ENCODE measurements at places on chromosomes 11 and 22.

- DNase-seq = no peak
Observed at GRCh38 chr22:46447906-46448305, 89.5 kb downstream of the CELSR1 start.

DNA sequence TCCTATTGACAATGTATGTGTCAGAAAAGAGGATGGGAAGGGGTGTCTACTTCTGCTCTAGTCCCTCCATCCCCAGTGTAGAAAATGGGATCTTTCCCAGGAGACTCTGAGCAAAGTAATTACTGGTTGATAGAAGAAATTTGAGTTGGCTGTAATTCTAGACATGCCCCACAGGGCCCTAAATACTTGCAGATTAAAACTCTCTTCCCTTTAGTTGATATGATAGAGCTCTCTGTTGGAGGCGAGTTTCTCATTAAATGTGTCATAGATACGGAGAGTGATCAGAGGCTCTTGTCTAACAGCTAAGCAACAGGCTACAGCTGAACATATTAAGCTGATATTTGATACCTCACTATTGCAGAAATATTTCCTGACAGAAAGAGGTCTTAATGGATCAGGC, 32.9 kb downstream of the OR52E1 start:
- DNase-seq = no peak

GRCh38 chr11:1935156-1936071, 11.7 kb upstream of the MRPL23 start:
- DNase-seq = no peak

DNA sequence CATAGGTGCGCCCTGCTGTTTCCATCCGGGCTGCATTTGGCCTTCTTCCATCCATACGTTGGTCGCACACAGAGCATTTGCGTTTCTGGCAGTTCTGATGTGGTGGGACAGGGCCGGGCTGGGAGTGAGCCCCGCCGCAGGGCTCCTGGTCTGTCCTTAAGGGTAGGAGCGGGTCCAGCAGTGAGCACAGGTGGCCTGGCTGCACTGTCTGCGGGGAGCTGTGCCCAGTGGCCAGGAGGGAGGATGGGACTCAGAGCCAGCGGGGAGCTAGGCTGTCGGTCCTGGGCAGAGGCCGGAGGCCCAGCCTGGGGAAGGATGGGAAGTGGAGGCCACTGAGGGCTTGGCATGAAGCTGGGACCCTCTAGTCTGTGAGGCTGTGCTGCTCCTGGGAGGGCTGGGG, 385.1 kb downstream of the TBC1D22A start:
- DNase-seq = no peak

DNA sequence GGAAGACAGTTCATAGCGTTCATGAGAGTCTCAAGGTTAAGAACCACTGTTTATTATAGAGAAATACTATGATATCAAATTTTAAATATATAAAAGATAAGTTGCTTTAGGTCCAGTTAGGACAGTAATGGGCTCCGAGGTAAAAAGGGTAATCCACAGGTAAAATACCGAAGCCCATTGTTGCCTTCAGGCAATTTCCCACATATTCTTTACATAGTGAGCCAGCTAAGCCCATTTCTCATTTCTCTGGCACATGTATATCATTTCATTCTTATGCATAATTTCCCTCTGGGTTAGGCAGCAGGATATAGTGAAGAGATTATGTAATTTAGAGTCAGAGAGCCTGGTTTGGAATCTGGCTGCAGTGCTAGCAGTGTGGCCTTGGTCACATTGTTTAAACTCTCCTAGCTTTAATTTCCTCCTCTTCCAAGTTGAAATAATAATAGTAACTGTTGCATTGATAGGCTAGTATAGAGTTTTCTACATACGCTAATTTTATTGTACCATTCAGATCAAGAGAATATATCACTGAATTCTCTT, 7.6 kb upstream of the POU2AF1 start:
- DNase-seq = no peak

GRCh38 chr22:20248461-20248978, 19.6 kb downstream of the RTN4R start:
- no peak for DNase-seq

DNA sequence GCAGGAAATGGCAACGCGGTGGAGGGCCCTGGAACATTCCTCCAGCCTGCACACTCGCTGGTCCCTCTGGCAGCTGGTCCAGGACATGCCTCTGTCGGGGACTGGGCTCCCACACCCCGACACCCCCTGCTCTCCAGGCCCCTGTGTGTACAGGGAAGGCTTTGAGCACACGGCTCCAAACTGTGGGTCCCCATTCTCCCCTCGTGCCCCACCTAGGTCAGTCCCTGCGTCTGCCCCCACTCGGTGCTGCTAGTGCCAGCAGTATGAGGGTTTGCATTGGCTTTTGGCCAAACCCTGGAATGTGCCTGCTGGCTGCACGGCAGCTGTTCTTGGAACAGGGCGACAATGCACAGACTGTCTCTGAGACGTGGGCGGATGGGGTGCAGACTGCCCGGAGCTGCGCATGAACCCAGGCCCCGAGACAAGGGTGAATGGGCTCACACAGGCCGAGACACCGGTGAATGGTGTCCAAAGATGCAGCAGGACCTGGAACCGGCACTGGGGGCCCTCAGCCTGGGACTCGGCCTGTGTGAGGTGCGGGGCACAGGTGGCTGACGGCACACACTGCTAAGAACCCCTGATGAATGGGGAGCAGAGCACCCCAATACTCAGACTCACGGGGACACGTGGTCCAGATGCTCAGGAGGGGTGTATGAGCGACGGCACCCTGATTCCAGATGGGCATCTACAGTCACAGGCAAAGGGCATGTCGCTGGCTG, 7.5 kb upstream of the SYT8 start:
- peak; percentile 43 for DNase-seq

GRCh38 chr11:128465531-128465930, 121.8 kb downstream of the ETS1 start:
- DNase-seq = no peak

DNA sequence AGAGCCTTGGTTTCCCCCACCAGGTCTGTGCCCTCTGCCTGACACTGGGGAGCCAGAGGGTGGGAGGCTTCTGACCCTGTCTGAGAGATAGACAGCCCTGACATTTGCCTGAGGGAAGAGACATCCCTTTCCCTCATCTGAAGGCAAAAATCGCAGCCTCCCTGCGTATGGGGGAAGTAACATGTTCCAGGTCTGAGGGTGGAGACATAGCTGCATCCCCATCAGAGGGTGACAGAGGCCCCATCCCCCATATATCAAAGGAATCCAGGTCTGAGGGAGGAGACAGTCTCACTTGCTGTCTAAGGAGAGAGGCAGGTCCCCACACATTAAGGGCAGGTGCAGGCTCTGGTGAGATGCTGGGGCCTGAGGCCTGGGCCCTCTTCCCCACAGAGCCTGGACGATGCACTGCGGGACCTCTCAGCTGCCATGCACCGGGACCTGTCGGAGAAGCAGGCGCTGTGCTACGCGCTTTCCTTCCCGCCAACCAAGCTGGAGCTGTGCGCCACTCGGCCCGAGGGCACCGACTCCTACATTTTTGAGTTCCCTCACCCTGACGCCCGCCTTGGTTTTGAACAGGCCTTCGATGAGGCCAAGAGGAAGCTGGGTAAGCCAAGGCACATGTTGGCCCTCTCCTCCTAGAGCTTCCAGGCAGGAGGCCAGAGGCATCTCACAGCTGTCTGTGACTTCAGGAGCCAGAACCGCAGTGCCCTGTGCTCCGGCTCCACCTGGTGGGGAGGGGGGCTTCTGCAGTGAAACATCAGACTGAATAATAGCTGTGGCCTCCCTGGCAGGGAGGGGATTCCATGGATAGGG, 16.1 kb upstream of the RELT start:
- no peak for DNase-seq

DNA sequence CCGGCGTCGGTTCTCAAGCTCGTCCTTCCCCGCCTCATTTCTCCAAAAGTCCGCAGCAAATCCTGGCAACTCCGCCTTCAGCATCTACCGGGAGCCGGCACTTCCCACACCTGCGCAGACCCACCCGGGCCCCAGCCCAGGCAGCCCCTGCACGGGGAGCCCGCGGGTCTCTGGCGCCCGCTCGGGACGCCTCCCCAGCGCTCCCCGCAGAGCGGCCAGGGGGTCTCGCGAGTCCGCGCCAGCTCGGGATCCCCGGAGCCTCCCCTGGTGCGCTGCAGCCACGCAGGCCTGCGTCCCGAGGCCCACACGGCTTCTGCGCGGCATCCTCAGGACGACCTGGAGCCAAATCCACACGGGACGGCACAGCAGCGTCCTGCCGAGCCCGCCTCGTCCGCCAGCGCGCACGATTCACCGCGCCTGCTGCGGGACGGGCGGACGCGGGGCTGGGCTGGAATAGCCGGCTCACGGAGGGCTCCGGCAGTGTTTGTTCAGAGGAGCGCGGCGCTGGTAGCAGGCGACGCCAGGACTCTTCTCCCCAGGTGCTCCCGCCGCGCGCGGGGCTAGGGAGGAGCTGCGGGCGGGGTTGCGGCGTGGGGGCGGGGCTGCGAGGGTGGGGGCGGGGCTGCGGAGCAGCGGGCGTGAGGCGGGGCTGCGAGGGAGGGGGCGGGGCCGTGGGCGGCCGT, 816 bp upstream of the PHRF1 start:
- DNase-seq = no peak

Data from substantia nigra (tissue), 51 donors.